ENCODE measurements at places on chromosomes 6 and 20.

GRCh38 chr6:38180586-38180985 is 361.1 kb downstream of the ZFAND3 start:
- no peak for DNase-seq

DNA sequence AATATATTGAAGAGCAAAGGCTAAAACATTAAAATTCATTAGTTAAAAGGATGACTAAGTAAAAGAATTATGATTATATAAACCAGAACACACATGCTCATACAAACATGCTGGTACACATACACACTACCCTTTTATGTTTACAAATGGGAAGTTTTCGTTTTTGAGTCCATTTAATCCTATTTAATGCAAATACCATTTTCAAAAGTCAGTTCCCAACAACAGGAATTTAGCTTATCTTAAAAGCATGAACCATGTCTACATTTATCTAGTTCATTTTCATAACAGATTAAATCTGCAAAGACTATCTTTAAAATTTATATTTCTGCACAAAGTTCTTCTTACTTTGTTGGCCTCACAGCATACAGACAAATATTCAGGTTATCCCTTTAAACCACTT is 42.5 kb downstream of the MAN1A1 start:
- DNase-seq, result no peak

DNA sequence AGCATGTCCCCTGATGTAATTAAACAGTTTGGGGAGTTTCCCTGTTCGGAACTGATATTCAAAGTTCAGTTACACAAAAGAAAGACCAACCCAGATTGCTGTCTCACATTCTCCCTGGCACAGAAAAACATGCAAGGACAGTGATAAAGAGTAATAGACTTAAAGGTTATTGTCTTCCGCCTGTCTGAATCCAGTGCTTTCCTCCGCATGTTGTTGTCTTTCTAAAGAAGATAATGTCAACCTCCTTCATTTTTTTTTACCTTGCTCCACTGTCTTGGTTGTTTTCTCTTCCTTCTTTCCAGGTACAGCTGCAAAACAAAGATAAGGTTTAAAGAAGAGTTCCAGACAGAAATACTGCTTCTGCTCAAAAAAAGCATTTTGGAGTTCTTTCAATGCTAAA is 284.5 kb downstream of the TRDN start:
- DNase-seq, result no peak

- no peak for DNase-seq
These were observed 138.5 kb downstream of the UST start for GRCh38 chr6:148885136-148885865.

GRCh38 chr20:20095114-20095872 is 43.0 kb downstream of the CFAP61 start:
- DNase-seq, result no peak

DNA sequence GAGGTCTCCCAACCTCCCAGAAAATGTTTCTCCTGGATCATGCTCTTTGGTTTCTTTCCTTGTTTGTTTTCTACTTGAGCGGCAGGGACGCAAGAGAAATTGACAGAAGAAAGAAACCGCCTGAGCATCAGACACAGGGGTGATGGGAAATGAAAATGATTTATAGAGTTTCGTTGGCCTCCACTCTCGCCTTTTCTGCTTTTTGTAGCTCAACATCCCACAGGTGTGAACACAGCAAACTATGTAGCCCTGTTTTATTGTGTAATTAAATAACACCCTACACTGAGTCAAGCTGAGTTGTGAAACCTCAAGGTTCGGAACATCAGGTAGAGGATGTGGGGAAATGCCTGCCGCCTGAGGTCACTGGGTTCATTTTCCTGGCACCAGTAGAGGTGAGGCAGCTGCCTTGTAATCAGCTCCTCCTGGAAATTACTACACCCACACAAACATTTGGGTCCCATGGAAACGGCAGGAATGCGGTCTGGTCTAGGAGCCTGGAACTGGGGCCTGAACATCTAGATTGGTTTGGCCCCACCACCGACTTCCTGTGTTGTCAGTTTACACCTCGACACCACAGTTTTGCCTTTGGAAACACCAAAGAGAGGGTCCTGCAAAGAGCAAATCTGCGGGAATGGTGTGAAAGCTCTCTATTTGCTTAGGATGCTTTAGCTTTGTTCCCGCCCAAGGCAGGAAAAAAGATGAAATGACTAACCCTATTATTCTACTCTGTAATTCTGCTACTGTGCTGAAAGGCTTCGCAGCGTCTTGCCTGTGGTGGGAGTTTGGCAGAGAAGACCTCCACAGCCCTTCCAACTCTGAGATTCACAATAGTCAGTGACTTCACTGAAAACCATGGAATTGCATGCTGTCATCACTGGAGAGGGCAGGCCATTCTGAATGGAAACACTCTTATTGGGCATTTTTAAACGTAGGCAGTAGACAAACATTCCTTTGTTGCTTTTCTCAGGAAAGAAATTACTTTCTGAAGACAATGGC is 53.0 kb downstream of the ADAT2 start:
- DNase-seq, result no peak

- no peak for DNase-seq
These were observed 177.1 kb upstream of the SULF2 start for GRCh38 chr20:47962286-47962963.

- no peak for DNase-seq
These were observed 22.5 kb downstream of the SERPINB1 start for GRCh38 chr6:2819115-2819514.

- DNase-seq, result no peak
These were observed 78.0 kb downstream of the FGD2 start for GRCh38 chr6:37083243-37084138.

- no peak for DNase-seq
These were observed 72.6 kb upstream of the STXBP5 start for GRCh38 chr6:147131532-147132128.

DNA sequence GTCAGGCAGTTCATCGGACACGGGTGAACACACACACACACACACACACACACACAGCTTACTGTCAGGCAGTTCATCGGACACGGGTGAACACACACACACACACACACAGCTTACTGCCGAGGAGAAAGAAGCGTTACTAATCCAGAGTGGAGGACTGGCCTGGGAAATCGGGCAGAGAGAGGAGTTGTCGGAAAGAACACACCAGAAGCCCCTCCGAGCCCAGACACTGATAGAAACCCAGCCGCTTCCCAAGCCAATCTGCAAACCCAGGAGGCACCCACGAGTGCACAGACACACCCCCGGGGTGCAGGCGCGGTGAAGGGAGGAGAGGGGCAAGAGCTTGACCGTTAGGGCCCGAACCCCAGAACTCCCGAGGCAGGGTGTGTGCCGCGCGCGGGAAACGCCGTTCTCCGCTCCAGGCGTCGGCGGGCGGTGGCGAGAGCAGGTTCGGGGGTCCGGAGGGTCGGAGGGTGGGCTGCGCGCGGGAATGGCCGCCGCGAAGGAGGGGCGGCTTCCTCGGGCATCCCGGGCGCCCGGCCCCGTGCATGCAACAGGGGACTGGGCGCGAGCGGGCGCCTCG is 636 bp downstream of the ELOVL2 start:
- no peak for DNase-seq

DNA sequence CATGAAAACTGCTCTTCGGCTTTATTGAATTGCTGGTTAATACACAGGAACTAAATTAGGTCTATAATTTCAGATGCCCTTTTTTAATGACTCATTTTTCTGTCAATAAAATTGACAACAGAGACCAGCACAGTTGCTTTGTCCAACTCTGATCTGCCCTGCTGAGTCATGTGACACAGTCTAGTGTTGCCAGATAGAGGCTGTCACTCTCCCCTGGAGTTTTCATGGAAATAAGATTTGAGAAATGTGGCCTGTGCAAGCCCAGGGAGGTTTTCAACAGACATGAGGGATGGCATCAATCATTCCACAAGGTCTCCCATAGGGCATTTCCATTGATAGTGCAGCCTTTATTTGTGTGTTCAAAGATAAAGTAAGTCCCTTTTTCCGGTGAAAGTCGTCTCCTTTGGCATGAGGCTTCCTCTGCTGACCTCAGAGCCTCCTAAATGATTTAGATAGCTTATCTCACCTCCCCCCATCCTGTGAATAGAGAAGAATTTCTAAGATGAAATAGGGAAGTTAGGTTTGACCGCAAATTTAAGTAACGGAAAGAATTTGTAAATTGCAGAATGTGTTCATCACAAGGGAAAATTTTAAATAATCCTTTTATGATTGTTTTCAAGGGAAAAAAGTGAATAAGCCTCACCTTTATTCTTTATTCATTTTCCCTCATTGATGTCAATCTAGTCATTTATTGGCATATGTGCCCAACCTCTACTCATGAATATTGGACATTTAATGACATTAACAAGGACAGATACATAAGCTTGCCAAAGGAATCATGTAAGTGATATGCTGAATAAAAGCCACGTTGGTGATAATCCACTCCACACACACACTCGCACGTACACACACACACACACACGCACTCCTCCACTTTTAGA is 277.7 kb downstream of the ADGB start:
- no peak for DNase-seq

DNA sequence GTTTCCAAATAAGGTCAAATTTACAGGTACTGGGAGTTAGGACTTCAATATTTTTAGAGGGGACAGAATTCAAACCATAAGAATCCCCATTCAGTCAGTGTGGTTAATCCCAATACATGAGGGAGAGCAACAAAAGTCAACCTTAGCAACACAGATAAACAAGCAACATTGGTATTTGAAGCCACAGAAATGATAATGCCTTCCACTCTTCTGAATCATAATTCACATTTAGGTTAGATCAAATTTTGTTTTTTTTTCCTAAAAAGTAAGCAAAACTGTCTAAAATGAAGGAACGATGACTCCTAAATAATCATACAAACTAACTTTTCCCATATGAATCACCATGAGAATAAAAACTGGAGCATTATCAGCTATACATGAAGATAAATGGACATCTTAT is 246.0 kb upstream of the TENT5A start:
- no peak for DNase-seq

DNA sequence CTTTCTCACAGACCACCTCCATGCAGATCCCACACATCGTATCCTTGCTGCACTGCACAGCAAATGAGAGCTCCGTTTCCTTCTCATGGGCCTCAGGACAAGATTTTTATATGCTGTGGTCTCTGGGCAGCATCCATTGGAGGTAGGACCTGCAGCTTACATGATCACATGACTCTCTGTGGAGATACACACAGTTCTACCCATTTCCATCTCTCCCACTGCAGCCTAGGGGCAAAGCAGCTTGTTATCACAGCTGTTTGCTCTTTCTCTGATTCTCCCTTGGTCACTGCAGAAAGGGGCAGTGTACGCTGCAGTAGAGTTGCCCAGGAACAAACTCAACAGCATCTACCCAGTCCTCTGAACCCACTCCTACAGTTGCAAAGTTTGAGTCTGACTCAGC is 48.9 kb downstream of the ZNF334 start:
- DNase-seq, result no peak

DNA sequence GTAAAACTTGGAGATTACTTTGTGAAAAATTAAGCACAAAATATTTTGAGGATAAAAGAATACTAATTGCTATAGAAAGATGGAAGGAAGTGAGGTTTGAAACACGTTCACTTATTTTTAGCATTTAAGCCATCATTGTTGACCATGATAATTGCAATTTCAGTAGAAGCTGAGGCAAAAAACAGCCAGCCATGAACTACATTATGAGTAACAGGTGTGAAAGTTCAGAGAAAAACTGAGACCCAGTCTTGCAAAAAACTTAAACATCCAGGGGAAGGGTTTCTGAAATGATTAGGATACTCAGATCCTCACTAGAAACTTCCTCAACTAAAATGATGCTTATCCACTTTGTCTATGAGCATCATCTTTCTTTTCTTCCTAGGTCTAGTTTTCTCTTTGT is 619.4 kb downstream of the PHF3 start:
- no peak for DNase-seq

GRCh38 chr6:44131892-44132291 is 4.5 kb downstream of the TMEM63B start:
- DNase-seq, result no peak

DNA sequence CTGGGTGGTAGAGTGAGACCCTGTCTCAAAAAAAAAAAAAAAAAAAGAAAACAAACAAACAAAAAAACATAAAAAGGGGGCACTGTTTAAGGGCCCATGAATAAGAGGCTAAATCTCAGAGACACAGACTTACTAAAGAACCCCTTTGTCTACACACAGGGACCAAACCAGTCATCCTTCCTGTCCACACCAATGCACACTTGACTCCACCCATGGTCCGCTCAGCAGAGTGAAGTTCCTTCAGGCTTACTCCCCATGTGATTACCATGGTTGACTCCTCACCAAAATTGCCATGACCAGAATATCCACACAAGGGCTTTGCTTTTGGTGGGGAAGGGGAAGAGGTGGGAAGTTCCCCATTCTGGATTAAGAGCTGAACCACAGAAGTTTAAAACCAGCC is 19.4 kb upstream of the REPS1 start:
- DNase-seq, result no peak

GRCh38 chr6:152696522-152696921 is 1.2 kb upstream of the MYCT1 start:
- no peak for DNase-seq

DNA sequence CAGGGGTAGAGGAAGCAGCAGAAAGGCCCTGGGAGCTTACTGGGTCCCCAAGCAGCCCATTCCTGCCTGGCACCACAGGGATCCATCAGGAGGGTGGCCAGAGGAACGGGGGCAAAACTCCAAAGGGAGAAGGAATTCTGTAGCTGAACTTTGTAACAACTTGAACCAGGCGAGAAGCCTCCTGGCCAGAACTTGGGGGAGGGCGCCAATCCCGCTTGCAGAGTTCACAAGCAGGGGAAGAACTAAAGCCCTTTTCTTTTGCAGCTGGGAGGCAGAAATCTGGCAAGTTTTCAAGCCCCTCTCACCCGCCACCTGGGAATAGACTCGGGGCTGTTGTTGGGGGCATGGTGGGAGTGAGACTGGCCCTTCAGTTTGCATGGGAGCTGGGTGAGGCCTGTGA is 189.1 kb downstream of the PHF3 start:
- DNase-seq, result no peak

- DNase-seq, result no peak
These were observed 183.8 kb downstream of the OR2B2 start for GRCh38 chr6:27728442-27728841.

DNA sequence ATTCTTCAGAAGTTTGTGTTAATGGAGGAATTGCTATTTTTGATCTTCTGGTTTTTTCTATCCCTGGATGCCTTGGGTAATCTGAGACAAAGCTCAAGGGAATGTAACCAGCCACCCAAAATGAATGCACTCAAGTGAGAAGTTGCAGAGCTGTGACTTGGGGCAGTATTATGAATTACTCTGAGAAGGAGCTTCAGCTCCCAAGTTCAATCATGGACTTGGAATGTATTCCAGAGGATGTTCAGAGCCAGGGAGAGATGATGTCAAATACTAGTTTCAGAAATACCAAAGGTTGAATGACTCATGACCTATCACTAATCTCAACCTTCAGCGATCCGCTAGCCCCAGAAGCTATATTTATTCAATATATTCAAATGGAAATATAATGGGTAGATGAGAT is 375.2 kb upstream of the PLCB4 start:
- no peak for DNase-seq

DNA sequence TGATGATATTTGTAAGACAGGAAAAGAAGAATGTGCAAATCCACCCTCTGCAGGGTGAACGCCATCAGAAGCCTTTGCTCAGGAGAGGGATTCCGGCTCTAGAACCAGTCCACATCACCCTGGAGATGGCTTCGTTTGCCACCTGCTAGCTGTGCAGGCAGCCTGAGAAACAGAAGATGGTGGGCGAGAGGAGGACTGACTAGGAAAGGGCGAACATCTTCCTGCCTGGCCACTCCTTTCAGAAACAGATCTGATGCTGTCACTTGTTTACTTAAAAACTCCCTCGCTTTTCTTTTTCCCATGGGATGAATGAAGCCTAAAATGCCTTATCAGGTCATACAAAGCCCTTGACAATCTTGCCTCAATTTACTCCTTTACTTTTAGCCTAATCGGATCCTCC is 1.2 kb downstream of the PTPRA start:
- no peak for DNase-seq

All from GM18507 (cell line).